Stomach (tissue), 19 donors: ENCODE measurements at places on chromosomes 5 and 9. TPM values are rescaled to one million over a fixed set of nuclear protein-coding genes. Genes with fewer than 3 reads are reported as not detected.
A peak's percentile ranks its signal among the peaks of the same experiment; 100 is the strongest.

The TMEM174 gene
- not detected for total RNA-seq

DNA sequence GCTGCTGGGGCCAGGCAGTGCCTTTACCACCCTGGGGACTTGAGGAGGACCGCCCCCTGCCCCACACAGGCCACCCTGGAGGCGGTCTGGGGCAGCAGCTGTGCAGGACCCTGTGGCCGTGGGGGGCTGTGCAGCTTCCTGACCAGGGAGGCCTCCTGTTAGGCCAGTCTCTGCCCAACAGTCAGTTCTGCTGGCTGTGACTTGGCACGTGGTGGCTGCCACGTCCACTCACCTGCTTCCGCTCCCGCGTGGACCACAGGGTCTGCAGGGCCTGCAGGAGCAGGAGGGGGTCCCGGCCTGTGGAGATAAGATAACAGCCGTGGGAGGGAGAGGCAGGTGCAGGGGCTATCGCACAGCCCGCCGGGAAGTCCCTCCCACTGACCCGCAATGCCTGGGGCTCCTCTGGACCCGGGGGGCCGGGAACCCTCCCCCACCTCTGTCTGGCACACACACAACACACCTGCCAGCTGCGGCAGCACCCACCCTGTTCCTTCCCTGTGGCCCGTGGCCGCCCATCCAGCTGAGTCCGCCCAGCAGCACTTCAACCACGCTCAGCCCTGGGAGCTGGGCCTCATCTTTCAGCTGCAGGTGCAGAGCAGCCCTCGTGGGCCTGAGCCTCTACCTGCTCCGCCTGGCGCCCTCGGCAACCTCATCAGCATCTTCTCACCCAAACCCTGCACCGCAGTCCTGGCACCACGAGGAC lies 39.7 kb downstream of the EXD3 start:
- peaks cover 9% of the 10 kb centered on the region for H3K36me3 ChIP-seq
- DNase-seq, result no peak
- H3K4me3 ChIP-seq, result no peak overlapping the region
- no peaks in the 10 kb centered on the region for H3K4me1 ChIP-seq

The PCA3 gene
- not detected for total RNA-seq

DNA sequence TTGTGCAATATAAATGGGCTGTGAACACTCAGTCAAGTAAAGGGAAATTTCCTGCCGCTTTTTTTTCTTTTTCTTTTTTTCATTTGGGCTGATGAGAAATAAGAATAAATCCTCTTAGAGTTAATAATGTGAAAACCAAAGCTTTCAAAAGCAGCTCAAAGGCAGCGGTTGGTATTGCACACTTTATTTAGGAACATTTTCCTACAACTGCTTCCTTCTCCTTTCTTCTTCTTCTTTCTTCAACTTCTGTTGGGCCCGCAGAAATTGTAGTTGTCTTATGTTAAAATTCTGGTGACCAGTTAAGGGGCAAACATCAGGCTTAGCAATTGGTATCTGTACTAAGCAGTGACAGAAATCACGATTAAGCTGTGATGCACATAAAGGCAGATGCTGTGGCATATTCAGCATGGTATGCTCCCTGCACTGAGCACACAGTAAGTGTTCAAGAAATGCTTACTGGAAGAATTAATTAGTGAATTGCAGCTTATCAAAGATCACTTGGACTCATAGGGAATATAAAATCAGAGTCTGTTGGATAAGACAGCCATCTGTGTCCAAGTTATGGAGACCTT lies 85.4 kb downstream of the ANKRD55 start:
- no peak overlapping the region for H3K4me3 ChIP-seq
- H3K36me3 ChIP-seq, result no peaks in the 10 kb centered on the region
- peak overlapping the region; percentile 13 for H3K27ac ChIP-seq
- peaks cover 8% of the 10 kb centered on the region for H3K4me1 ChIP-seq
- no peaks in the 10 kb centered on the region for H3K27me3 ChIP-seq

The ENC1 gene
- 9.9 TPM for total RNA-seq

The PTBP3 gene
- 29.5 TPM for total RNA-seq

- H3K27me3 ChIP-seq, result no peaks in the 10 kb centered on the region
- DNase-seq, result no peak
- peaks cover 4% of the 10 kb centered on the region for H3K4me1 ChIP-seq
- no peaks in the 10 kb centered on the region for H3K36me3 ChIP-seq
These were observed 22.3 kb downstream of the MINAR2 start for GRCh38 chr5:129770024-129770820.

DNA sequence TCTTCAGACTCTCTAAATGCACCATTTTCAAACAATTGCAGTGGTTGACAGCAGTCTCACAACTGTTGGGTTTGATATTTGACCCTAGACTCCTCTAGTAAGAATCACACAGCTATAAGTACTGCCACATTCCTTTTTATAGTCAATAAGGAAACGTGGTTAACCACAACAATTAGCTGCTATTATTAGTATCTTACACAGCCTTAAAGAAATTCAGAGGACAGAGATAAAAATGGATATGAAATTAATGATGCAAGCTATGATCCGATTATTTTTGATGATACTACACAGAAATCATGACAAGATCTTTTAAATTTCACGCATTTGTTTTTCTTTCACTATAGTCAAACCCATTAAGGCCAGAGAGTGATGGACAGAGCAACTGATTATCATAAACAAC lies 288.6 kb upstream of the C9orf72 start:
- H3K27ac ChIP-seq, result no peak overlapping the region
- DNase-seq, result no peak
- no peak overlapping the region for H3K4me3 ChIP-seq
- H3K27me3 ChIP-seq, result no peaks in the 10 kb centered on the region
- H3K36me3 ChIP-seq, result no peaks in the 10 kb centered on the region

DNA sequence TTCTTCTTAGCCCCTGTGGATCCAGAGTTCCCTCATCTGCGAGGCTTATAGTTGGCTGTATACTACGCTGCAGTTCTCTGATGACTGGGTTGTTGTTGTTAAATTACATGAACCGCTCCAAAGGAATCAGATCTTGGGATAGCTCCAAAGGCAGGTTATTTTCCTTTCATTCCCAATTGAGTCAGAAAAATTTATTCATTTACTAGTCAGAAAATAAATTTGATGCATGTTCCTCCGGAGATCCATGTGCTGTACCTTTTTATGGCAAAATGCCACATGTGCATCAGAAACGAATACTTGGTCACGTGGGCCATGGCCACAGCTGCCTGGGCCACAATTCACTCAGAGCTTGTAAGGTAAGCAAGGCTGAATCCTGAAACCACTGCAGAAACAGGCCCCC lies 304.0 kb downstream of the NR2F1-AS1 start:
- H3K27ac ChIP-seq, result no peak overlapping the region
- no peak overlapping the region for H3K4me3 ChIP-seq
- H3K27me3 ChIP-seq, result no peaks in the 10 kb centered on the region
- H3K36me3 ChIP-seq, result no peaks in the 10 kb centered on the region
- H3K4me1 ChIP-seq, result no peaks in the 10 kb centered on the region

The URM1 gene
- 7.6 TPM for total RNA-seq

The C5orf22 gene
- total RNA-seq, result 12.8 TPM

The ALDH7A1 gene
- 44.6 TPM for total RNA-seq

The INSYN2B gene
- not detected for total RNA-seq

The AQP3 gene
- total RNA-seq, result 37.5 TPM
